Fibroblast of skin of right biceps (primary cell): ENCODE measurements at places on chromosomes 2 and 18.

GRCh38 chr2:42788-43187, 3.5 kb downstream of the FAM110C start:
- DNase-seq = no peak

DNA sequence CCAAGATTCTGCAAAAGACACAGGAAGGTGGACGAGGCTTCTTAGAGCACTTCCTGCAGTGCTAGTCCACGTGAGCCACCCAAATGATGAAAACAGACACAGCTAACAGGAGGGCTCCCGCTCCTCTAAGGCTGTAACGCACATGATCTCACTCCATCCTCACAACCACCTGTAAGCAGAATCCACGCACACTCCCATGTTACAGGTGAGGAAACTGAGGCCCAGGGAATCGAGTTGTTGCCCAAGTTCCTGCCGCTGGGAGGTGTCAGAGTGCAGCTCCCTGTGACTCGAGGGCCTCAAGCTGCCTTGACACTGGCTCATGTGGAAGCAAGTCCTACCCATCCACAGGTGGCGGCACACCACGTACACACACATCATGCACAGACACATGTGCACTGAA, 4.4 kb downstream of the DNMT3A start:
- DNase-seq = no peak

DNA sequence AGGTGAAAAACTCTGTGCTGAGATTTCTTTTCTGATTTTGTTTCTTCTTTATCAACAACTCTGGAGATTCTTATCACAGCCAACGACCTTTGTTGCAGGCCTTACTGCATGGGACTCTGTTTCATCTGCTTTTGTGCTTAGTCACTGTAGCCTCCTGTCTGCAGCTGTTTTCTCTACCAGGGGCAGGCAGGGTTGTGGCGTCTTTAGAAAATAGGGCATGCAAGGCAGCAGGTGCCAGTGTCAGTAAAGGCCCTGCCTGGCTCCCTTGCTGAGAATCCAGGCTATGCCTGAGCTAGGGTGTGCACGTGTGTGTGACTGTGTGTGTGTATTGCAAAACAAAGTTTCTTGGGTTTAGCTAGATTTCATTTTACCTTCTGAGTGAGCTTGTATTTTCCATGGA, 14.6 kb upstream of the SLC9A2 start:
- no peak for DNase-seq

DNA sequence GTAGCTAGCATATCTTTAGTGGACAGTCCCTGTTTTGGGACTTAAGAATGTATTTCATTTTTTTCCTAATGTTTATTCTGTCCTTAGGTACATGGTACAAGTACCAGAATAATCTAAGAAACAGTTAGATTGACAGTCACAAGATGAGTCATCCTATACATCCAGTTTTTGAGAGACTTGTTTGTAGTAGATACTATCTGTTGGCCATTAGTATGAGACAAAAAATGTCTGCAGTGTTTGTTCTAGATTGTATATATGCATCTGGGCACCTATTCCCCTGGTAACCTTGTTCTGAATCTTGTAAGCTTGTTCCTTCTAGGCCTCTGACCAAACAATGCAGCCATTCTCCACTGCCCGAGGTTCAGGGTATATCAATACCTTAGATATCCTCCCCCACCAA, 1343.5 kb downstream of the SUCLG1 start:
- no peak for DNase-seq

DNA sequence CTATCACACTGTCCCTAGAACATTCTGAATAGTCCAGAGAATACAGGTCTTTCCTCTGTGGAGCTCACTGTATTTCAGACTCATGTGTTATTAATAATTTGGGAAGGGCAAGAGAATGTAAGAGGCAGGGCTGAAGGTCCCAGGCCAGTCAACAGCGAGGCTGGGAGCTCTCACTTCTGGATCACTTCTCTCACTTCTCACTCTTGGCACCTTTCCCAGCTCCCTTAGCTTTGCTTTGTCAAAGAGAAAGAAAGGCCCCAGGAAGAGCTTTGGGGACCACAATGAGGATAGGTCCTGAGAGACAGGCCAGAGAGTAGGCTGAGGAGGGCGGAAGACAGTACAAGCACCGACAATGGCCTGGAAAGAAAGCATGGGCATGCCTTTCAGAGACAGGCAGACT, 11.2 kb downstream of the EFR3B start:
- no peak for DNase-seq

- DNase-seq = peak; percentile 62
Observed at GRCh38 chr2:56299171-56299691, 115.4 kb downstream of the CCDC85A start.

- DNase-seq = no peak
Observed at GRCh38 chr2:101987832-101988231, 3.9 kb upstream of the IL1R2 start.

DNA sequence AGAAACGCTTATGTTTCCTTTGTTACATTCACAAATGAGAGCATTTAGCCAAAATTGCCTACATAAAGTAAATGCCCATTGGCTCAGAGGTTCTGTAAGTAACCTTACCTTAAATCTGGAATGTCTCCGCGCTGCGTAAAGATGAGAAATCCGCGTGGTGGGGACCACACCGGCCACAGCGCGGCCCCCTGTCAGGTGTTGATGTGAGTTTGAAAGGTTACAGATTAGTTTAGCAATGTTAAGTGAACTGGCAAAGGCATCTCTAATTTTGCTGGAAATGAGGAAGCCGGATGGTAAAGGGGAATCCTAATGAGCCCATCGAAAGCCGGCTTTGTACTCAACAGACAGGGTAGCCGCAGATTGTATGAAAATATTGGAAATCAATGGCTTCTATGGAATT, 11.8 kb downstream of the SALL3 start:
- DNase-seq = no peak

GRCh38 chr2:196607073-196607472, 32.4 kb upstream of the CCDC150 start:
- no peak for DNase-seq

DNA sequence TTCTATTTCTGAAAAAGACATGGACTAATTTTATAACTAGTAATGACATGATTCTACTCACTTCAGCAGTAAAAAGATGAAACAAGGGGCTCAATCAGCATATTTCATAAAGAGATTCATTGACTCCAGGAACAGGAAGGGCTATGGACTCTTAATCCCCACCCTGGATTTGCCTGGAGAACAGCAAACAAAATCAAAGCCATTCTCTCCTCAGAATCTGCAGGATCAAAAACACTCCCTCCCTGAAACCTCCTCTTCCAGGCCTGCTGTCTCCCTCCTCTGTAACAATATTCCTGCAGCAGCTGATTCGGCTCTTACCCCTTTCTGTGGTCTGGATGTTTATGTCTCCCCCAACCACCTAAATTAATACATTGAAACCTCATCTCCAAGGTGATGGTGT, 57.0 kb downstream of the ZC3H8 start:
- no peak for DNase-seq

- no peak for DNase-seq
Observed at GRCh38 chr18:7413906-7414305, 153.2 kb upstream of the PTPRM start.

DNA sequence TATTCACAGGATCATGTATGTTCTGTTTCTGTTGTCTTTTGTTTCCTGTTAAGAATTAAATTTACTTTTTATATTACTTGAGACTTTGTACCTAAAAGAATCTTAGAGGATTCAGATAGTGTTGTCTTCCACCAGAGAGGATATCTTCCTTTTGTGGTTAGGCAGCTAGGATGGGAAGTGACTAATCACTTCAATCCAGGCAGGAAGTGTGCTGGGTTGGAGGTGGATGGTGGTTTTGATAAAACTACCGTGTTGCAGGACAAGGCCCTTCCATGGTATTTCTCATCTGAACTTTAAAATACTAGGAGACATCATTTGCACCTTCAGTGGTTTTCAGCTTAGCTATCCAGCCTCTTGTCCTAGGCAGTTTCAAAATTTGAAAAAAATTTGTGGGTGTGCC, 728.6 kb upstream of the CDH2 start:
- peak; percentile 71 for DNase-seq

DNA sequence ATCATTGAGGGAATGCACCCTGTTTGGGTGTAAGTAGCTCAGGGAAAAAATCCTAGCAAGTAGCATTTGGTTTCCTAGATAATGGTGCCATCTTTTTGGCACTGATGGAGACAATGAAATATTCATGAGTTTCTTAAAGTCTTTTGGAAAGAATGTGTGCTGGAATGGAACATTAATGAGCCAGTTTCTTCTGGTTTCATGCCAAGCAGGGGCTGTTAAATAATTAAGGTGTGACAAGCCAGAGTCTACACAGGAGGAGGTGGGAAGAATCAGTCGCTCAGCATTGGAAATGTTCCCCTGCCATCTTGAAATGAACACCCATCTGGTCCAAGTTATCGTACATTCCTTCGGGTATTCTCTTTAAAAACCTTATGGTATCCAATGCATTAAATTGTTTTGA, 457.3 kb downstream of the RIT2 start:
- no peak for DNase-seq

DNA sequence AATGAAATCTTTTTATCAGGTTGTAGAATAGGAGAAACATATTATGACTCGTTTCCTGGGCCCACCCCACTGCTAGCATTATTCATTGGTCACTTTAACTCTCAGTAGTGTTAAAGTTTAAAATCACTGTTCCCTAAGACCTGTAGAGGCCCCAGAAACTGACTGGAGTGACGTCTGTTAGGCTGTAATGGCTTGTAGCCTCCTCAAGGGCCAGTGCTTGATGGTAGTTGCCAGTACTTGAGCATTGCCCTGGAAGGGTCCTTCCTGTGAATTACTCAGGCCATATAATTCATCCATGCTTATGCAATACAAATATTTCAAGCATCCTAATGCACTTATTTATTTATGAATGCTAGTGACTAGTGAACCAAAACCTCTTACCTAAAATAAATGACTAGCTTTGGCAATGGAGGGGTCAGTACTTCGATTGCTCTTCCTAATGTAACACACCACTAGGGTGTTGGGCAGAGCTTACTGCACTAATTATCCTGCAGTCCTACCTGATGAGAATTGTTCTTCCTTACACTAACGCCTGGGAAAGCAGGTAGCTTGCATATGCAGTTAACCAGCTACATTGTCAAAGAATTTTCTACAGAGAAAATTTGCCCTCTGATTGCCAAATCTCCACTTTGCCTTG, 31.2 kb downstream of the ARHGAP25 start:
- DNase-seq = peak; percentile 27

DNA sequence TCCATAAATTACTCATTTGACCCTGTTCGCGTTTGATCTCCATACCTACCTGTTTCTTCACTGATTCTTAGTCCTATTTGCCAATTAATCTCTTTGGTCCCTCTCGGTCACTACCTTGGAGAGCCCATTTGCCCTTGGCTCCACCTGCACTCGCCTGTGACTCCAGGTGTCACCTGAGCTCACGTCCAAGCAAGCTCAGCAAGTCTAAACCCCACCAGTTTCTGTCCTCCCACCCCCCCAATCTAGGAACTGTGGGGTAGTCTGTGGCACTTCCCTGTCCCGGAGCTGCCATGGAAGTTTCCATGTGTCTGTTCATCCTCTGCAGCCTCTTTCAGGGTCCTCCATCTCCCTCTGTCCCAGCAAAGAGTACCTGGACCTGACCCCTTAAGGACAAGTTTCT, 68.1 kb upstream of the BCL2L11 start:
- DNase-seq = no peak

DNA sequence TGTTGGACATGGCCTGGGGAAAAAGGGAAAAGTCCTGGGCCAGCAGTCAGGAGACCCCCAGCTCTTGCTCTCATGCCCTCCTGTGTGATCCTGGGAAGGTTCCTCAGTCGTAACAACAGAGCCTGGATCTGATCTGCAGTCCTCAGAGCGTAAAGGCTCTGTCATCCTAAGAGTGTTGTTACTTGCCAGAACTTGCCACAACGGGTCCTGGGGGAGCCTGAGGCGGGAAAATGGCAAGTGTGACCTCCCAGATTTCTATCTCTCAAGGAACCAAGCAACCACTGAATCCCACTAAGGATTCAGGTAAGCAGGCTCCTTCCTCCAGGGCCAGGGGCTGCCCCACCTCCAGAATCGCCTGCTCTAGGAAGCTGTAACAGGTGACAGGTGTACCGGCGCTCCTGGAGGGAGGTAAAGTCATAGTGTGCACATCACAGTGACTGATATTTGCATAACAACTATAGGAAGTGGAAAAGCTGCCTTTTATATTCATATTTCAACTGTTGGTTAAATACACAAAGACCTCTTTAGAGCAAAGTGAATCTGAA, 18.4 kb downstream of the HS1BP3 start:
- DNase-seq = no peak

DNA sequence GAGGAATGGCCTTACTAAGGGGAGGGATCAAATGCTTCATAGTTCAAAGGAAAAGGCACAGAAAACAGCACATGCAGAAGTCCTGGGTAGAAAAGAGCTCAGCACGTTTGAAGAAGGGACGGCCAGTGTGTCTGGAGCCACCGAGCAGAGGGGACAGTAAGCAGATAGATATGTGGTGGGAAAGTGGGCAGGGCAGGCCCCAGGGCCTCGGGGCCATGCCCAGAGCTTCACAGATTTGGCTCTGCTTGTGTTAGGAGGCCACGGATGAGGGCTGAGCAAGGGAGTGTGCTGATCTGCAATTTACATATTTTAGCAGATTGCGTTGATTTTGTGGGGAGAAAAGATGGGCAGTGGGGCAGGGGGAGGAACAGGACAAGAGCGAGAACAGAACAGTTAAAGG, 343.1 kb downstream of the LPIN1 start:
- DNase-seq = no peak

DNA sequence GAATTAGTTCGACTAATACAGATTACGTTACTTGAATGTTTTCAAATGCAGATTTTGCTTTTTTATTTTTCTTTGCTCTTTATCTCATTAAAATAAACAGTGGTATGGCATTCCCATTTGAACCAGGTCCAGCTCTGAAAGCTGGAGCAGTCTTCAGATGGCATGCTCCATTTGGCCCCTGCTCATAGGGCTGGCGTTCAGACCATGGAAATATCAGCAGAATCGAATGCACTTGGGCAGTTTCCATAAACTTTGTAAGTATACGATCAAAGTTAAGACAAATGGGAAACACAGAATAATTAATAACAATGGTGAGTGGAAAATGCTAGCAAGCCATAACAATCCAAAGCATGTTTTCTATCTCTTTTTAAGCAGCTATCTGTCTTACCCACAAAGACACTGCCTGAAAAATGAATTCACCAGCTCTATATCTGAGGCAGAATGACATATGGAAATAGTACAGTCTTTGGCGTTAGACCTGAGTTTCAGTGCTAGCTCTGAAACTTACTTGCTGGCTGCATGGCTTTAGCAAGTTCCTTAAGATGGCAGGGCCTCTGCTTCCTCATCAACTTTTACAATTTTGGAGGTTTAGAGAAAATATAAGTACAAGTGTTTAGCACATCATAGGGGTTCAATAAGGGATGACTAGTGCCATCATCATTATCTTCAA, 131.6 kb downstream of the BCL2 start:
- no peak for DNase-seq
